ENCODE measurements at places on chromosomes 5 and 9.

GRCh38 chr5:137490591-137490990, 8.5 kb downstream of the SPOCK1 start:
- DNase-seq: no peak

- DNase-seq: no peak
Observed at GRCh38 chr5:135747824-135748223, 86.6 kb upstream of the SLC25A48 start.

- no peak for DNase-seq
Observed at GRCh38 chr5:91126888-91127287, 256.2 kb downstream of the ARRDC3 start.

DNA sequence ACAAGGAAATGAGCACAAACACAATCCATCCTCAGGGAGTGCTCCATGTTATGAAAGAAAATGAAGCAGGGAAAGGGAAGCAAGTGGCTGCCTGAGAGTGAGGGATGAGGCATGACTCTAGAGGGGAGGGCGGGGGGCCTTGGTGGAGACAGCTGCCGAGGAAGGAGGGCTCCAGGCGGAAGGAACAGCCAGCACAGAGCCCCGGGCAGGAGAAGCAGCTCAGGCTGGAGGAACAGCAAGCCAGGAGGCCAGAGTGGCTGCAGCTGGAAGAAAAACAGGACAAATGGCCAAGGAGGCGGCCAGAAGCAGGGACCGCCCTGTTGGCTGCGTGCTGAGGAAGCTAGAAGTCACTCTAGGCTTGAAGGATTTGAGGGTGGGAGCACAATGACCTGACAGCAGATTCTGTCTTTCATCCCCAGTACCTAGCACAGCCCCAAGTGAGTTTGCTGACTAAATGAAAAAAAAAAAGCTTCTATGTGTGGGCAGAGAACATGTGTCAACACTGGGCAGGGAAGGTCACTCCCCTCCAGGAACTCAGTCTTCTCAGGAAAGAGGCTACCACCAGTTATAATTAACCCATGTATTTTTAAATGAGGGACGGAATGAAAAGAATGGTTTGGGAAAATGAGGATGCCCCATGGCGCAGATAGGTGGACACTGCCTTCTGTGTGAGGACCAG, 142.8 kb downstream of the DCP2 start:
- no peak for DNase-seq

DNA sequence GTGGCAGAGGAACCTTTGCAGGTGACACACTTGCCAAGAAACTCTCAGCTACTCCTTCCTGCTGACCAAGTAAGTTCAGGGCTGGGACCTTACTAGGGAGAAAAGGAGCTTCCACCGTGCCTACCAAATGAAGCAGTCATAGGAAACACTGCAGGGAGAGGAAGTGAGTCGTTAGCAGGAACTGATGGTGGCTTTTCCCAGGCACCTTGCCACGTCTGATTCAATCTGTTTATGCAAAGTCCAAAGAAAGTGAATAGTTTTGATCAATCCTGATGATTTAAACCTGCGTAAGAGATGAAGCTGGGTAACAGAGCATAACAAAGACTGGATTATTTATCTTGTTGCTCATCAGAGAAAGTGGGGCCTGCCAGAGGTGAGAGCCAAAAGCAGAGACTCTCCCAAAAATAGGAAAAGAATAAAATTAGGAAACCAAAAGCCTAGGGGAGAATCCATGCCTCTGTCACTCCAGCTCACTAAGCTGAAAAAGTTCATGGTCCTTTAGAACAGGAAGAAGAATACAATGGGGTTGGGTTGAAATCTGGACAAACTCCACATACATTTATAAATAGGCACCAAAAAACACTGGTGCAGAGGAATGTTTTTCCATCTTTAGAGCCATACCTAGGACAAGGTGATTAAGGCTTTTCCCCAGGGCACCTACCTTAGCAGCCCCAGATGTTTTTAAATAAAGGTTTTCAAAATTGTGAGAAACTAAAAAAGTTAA, 9.3 kb upstream of the PFDN1 start:
- DNase-seq: no peak

- no peak for DNase-seq
Observed at GRCh38 chr9:79221084-79221483, 350.7 kb upstream of the TLE4 start.

Measured in stimulated activated CD4-positive, alpha-beta T cell treated with anti-CD3 and anti-CD28 coated beads, Interleukin-4, amount 100 ng/mL, for 24 hours (primary cell).